Suppressor macrophage treated with lipopolysaccharide for 4 hours (primary cell): ENCODE measurements at places on chromosomes 7 and 10.

DNA sequence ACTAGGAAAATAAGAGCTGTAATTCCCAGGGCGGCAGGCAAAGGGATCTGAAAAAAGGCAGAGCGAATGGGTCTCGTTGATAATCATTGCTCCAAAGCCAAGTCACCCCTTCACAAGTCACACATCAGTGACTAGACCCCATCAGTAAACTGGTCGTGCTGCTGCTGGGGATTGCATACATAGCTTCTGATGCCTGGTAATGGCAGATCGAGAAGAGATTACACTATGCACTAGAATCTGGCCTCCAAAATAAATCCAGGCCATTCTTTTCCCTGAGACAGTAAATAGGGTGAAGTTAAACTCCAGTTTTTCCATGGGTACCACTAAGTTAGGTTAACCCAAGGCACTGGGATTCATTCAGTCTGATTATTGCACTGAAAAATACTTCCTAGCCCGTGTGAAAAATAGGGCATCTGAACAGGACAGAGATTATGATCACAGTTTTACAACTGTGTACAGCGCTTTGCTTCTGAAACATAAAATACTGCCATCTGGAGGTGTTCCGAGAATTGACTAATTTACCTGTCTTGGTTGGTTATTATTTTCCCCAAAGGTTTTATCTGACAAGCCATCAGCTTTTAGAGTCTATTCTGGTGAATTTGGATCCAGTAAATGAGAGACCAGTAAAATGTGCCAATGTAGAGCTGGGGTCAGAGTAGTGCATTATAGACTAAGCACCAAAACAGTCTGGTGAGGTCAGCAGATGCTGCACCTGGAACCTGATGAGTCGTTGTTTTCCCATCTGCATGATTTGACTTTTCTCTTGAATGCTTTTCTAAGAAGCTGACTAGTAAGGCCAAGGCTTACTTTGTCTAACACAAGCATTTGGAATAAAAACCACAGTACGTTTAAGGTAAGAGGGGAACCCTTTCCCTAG, 82.9 kb upstream of the AFAP1L2 start:
- no peak for DNase-seq

DNA sequence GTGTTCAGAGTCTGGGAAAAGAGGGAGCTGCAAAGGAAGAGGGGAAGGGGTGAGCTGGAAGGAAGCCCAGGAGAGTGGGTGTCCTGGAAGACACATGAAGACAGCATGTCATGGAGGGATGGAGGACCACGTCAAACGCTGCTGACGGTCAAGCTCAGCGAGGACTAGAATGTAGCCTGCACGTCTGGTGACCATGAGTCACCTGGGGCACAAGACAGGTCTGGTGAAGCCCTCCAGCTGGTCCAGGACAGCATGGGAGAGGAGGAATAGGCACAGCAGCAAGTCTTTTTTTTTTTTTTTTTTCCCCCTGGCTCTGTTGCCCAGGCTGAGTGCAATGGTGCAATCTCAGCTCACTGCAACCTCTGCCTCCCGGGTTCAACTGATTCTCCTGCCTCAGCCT, 19.6 kb upstream of the AMZ1 start:
- DNase-seq: no peak

- DNase-seq: no peak
Measured at GRCh38 chr10:2681891-2682290, 385.5 kb upstream of the PFKP start.

GRCh38 chr7:27586825-27587224, 75.9 kb downstream of the HIBADH start:
- no peak for DNase-seq

DNA sequence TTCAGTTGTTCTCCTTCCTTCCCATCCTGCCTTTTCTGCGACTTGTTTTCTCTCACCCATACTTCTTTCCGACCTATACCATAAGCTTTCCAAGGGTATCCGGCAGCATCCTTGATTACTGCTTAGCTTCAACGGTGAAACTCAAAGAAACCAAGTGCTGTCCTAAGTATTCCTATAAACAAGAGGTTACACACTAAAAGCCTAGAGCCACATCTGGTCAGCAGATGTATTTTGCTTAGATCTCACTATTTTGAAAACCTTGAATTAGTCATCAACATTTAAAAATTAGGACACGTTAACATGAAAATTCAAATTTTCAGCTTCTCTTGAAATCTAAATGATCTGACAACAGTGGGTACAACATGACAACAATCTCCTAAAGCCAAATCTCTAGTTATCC, 20.0 kb downstream of the ARHGAP21 start:
- no peak for DNase-seq

- no peak for DNase-seq
Measured at GRCh38 chr10:130802301-130802700, 509.2 kb downstream of the TCERG1L start.

DNA sequence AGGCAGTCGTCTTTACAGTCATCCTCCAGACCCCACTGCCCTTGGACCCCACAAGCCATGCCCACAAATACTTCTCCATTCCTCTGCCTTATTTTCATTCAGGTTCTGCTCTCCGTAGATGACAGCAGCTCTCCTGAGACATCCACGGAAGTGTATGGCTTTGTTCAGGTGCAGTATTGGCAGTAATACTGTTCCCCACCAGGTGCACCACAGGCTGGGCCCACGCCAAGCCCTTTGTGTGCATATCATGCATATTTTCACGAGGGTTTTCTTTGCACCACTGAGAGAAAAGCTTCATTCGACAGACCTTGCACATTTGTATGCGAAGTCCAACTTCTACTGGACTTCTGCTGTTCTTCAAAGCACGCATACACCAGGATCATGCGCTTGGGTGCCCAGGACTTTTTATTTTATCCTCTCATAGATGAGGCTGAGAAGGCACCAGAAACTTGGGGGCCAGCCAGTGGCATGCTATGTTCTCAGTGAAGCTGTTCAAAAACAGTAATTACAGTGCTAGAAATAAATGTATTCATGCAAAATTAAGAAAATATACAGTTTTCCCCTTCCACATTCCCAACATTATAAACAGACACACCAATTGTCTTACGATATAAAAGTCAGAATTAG, 37.8 kb upstream of the PITRM1 start:
- no peak for DNase-seq

GRCh38 chr10:44279426-44280126, 105.3 kb downstream of the CXCL12 start:
- DNase-seq: no peak

DNA sequence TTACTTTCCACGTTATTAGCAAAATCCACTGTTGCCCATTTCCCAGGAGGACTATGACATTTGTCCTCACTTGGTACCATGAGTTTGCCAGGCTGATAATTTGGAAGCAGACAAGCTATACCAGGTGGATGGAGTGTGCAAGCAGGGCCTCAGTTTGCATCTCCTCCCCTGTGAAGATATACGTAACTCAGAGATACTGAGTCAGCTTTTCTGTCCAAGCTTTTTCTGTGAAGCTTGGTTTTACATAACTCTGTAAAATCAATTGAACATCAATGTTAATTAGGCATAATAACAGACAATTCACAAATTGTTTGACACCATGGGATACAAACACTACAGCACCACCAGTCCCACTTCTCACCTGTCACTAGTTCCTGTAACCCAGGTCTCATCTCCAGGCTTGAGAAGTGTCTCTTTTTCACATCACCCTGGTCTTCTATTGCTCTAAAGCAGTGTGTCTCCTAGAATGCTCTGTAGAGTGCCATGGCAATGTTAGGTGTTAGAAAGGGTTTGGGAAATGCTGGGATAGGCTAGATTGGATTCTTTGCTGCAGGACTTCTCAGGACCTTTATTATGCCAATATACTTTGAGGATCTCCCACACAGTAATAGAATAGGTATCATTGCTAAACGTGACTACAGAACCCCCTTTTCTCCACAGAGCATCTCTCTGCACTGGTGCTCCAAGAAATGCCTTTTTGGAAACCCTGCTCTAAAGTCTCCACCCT, 13.7 kb downstream of the FFAR4 start:
- DNase-seq: no peak

DNA sequence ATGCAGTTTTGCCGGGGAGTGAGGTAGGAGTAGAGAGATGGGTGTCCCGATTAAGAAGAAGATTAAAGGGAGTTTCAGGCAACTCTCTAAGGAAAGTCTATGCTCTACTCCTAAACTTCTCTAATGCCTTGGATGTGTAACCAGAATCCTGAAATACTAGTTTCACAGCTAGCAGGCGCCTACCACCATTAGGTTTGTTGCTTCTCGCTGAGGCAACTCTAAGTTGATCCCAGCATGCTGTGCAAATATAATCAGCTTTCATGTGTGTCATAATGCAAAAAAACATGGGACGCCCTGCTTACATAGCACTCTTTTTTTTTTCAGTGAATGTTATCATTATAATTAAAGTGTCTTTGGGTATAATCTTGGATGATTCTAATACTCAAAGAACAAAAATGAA, 50.4 kb upstream of the FAM3C start:
- no peak for DNase-seq

DNA sequence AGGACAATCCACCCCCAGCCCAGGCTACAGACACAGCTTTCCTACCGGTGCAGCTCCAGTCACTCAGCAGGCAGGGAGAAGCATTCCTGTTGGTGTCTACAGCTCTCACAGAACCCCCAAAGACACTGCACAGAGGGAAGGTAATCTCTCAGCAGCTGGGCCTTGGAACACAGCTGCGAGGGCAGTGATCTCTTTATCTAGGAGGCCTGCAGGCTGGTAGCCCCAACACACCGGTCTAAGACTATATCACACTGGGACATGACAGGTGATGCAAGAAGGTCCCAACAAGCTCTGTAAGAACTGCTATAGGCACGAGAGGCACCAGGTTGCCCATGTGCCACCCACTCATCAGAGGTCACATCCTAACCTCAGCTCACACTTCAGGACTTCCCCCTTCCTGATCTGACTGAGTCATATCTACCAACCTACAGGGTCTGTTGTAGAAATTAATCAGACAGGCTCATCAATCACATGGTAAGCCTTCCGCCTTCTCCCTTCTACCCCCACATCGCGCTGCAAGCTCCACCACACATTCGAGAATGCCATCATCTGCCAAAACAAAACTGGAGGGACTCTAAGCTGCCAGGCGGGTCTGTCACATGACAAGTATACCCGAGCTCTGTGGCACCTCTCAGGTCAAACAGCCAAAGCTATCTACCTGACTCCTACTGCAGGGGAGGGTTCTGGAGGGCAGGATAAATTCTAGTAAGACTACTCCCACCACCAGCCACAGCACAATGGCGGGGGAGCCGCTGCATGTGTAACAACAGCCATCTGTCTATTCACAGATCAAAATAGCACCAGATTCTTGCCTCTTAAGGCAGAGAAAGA, 26.1 kb downstream of the FAM53B start:
- peak; percentile 89 for DNase-seq

DNA sequence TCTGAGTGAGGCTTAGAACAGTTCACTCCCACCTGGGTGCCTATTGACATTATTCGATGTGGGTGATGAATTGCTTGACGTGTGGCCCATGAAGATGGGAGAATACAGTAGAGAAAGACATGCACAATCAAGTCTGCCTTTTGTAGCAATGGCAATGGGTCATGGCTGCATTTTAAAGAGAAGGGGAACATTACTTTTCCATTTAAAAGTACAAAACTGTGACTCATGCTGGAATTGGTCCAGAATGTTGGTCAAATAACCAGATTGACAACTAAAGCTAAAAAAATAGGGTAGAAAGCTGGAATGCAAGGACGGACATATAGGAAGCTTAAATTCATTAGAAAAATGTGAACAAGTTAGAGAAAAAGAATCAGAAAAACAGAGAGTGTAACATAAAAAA, 104.1 kb upstream of the SLC25A13 start:
- no peak for DNase-seq

- DNase-seq: no peak
Measured at GRCh38 chr7:127893547-127893946, 137.7 kb downstream of the LRRC4 start.

DNA sequence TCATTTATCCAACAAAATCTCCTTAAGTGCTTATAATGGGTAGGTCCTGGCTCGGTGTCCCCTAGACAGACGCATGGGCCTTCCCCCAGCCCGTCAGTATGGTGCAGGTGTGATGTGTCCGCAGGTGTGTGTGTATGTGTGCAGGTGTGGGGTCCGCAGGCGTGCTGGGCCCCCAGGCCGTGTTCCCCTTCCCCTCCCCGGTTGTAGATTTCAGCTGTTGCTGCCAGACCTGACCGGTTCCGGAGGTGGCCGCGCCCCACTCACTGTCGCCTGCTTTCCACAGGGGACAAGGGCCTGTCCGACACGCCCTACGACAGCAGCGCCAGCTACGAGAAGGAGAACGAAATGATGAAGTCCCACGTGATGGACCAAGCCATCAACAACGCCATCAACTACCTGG, 50.5 kb downstream of the FIGNL1 start:
- DNase-seq: no peak
